ENCODE measurements at places on chromosomes 7 and 10.

DNA sequence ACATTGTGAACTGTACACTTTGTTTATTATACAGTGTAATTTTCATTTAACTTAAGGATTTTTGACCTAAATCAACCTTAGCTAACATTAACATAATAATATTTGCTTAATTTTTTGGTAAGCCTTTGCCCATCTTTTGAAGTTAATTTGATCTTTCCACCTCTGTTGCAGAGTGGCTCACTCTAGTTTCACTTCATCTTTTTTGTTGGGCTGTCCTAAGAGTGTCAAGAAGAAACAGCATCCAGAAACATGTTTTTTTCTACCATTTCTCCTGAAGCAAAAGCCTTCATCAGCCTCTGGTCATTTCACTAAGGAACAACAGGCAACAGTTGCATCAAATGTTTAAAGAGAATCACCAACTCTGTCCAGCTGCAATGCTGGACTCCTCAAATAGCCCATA is 824.7 kb downstream of the REEP3 start:
- no peak for DNase-seq

DNA sequence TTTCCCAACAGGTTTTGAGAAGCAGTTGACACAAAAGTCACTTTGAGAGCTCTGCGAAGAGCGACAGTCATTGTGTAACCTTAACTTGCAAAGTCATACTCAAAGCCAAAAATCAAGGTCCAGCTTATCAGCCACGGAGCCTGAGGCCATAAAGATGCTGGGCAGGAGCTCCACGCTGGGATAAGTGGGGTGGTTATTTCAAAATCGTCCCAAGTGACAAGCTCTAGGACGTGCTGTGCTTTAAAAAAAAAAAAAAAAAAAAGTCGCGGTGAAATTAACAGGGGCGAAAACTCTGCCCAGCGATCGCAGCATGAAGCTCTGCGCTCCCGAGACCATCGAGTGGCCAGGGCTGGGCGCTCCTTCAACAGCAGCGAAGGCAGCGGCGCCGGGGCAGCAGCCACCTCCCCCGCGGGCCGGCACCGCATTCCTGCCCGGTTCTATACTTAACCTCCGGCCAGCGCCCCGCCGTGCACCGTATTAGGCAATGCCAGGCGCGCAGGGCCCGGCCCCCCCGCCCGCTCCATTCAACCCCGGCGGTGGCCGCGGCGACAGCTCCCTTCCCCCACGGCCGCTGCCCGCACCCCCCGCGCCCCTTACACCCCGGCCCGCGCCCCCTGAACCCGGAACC is 657 bp downstream of the HACD1 start:
- DNase-seq = no peak

GRCh38 chr10:94425942-94426341 is 23.6 kb downstream of the TBC1D12 start:
- no peak for DNase-seq

DNA sequence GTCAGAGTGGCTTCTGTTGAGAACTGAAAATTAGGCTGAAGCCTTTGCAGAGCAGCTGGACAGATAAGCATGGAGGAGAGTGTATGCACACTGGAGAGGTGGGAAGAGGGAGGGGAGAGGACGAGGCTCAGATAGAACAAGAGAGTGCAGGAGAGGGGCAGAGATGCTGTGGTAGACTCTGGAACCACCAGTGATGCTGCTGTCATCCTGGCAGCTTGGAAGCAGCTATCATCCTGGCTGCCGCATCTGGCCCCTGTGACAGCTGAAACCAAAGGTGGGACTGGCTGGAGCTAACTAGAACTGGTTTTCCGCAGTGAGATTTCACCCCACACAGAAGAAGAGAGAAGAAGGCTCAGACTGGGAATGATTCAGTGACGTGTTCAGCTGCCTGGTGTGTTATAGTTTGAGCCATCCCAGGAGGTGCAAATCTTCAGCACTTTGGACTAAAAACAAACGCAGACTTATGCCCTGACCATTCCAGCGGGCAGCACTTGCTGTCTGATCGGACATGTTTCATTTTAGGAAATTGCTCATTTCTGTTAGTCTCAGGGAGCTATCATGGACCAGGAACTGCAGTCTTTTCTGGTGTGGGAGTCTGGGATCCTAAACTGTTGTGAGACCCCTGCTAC is 38.4 kb downstream of the EEPD1 start:
- DNase-seq = no peak

- DNase-seq = no peak
These were observed 248.4 kb downstream of the BMPER start for GRCh38 chr7:34153656-34154270.

GRCh38 chr7:139775829-139776266 is 1.9 kb downstream of the HIPK2 start:
- peak; percentile 79 for DNase-seq

DNA sequence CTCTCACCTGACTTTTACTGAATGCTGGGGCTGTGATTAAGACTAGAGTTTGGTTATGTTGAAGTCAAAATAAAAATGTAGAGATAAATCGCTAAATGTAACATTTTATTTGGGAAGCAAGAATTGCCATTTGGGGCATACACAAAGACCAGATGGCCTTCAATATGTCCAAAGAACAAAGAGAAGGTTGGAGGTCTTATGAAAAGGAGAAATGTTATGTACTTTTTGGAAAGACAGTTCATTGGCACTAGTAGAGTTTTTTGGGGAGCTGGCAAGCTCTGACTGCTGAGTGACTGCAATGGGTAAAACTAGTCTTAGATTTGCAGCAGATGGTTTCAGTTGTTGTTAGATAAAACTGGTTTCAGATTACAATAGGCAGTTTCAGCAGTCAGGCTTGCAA is 35.6 kb upstream of the GALNT17 start:
- DNase-seq = no peak

DNA sequence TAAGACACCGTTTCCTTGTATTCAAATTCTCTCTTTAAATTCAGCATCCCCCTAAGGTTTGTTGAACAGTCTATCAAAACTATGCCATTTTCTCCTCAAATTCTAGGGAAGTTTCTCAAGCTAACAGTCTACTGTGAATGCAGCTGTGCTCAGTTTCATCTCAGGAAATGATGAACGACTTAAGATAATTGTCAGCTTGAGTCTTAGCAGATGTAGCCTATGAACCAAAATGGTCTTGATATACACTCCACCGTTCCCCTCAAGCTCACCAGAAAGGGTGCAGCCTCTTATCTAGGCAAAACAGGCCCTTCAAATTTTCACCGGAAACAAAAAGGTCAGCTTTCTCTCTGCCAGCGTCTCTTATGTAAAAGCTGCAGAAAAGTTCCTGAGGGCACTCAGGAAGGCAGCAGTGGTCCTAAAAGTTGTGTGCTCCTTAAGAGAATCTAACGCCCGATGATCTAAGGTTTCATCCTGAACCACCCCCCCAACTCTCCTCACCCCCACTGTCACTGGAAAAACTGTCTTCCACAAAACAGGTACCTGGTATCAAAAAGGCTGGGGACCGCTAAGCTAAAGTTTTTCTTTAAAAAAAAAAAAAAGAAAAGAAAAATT is 2.1 kb downstream of the DNAJC9 start:
- DNase-seq = no peak

DNA sequence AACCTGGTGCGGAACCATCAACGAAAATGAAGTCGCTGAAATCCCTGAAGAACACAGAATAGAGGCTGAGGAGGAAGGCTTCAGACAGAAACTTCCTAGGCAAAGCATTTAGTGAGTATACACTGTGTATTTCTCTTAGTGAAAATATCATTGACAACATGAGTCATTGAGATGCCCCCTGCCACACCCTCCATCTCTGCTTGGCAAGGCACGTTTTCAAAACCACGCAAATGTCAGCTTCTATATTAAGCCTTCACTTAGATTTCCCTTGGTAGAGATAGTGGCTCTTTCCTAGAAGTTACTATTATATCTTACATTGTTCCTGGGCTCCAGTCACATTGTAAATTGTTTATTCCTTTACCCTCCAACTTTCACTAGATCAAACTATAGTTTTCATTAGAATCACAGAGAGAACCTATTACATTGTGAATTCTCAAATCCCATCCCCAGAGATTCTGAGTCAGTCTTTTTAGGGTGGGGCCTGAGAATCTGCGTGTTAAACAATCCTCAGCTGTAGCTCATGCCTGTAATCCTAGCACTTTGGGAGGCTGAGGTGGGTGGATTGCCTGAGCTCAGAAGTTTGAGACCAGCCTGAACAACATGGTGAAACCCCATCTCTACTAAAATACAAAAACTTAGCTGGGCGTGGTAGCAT is 4.6 kb upstream of the SKAP2 start:
- DNase-seq = no peak

DNA sequence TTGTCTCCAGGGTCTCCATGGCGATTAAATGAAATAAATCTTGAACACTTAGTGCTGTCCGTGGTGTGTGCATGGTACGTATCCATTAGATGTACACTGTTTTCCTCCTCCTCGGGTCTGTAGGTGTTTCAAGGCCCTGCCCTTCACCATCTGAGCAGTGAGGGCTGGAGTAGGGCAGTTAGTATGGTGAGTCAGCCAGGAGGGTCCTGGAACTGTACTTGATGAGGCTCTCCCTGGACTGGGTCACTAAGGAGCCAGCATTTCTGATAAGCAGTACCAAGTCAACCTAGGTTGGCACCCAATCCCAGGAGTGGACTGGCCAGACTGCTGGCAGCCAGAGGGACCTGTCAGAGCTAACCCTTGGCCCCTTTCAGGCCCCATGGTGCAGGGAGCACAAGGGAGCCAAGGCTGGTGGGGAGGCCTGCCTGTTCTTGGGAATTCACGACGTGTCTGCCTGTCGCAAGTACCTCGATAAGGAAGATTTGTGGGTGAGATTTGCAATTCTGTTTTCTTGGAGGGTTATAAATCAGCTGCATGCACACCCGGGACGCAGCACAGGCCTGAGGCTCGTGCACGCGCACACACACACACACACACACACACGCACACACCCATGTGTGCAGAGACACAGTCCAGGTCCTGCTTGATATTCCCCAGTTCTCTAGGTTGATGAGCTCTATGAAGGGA is 114.2 kb downstream of the ZMIZ1 start:
- DNase-seq = no peak

GRCh38 chr10:59109826-59110225 is 66.6 kb upstream of the PHYHIPL start:
- no peak for DNase-seq

- no peak for DNase-seq
These were observed 39.7 kb downstream of the CDC14C start for GRCh38 chr7:48964074-48964473.

DNA sequence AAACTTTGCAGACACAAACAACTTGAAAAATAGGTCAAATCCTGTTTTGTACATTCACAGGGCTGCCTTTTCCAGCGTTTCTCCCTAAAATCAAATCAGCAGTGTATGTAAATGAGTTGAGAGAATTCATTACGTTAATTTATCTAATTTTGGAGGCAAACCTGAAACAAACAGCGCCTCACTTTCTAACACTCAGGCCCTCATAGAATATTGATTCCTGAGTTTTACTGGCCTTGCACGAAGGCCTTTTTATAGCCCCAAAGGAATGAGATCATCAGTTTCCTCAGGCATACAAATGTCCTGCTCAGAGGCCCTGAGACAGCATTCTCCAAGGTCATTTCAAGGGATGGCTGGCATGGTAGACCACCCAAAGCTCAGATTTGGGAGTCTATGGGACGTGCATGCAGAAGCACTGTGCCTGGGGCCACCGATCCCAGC is 131.7 kb upstream of the CHST15 start:
- no peak for DNase-seq

GRCh38 chr10:5582736-5583135 is 58.0 kb downstream of the CALML3 start:
- DNase-seq = no peak

DNA sequence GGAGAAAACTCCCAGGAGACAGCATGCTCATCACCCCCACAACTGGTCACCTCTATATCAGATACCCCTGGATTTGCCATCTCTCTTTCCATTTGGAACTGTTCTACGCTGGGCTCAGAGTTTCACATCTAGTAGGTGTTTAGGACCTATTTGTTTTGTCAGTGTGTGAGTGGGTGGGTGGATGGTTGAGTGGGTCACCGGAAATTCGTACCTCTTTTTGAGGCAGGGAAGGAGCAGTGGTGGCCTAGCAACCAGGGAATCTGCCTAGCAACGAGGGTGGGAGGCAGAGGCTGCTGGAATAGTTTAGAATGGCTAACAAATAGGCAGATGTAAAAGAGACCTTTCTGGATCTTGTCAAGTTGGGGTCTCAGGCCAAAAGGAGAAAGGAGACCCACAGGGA is 23.2 kb upstream of the SLF2 start:
- DNase-seq = no peak

GRCh38 chr7:141477865-141478264 is 73.3 kb upstream of the AGK start:
- no peak for DNase-seq

DNA sequence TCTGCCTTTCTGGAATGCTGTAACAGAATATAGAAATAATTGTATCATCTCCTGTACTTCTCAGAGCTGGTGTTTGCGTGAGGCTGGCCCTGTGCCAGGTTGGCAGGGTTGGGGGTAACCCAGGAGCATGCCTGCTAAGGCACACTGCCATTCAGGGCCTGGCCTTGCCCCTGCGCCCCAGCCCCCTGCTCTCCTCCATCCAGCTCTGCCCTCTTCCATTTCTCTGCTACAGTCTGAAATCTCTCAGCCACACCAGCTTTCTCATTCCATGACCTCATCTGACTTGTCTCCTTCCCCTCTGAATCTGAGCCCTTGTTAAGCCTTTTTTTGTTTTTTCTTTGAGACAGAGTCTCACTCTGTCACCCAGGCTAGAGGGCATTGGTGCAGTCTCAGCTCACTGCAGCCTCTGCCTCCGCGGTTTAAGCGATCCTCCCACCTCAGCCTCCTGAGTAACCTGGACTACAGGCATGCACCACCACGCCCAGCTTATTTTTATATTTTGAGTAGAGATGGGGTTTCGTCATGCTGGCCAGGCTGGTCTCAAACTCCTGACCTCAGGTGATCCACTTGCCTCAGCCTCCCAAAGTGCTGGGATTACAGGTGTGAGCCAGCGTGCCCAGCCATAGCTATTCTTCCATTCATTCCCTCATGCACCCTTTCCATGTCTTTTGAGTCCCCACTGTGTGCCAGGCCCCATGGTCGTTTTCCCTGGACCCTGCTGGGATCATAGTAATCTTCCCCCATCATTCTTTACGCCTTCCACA is 206.8 kb downstream of the CUX1 start:
- no peak for DNase-seq

GRCh38 chr7:158396301-158396905 is 191.2 kb downstream of the PTPRN2 start:
- no peak for DNase-seq

- no peak for DNase-seq
These were observed 20.5 kb downstream of the CHCHD3 start for GRCh38 chr7:133061357-133061756.

DNA sequence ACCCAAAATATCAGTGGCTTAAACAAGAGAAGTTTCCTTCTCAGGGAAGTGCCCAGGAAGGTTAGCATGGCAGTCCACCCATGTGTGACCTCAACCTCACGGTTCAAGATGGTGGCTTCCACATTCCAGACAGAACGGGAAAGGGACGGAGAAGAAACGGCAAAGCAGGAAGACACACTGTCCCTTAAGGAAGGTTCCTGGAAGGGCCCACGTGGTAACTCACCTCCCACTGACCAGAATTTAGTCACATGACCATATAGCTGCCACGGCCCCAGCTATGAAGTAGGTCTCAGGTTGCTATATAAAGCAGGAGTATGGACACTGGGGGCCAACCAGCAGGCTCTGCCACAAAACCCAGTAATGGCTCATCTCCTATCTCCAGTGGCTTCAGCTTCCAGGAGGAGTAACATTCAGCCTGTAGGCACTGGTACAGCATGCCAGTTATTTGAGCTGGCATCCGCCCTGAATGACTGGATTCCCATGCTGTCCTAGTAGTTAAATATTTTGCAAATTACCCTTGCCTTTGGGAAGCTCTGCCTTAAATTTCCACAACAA is 278.5 kb upstream of the KLF14 start:
- no peak for DNase-seq

All from NCI-H526 treated with DMSO at 0.1 percent for 48 hours (cell line).